ENCODE measurements at places on chromosomes 5 and 9.

DNA sequence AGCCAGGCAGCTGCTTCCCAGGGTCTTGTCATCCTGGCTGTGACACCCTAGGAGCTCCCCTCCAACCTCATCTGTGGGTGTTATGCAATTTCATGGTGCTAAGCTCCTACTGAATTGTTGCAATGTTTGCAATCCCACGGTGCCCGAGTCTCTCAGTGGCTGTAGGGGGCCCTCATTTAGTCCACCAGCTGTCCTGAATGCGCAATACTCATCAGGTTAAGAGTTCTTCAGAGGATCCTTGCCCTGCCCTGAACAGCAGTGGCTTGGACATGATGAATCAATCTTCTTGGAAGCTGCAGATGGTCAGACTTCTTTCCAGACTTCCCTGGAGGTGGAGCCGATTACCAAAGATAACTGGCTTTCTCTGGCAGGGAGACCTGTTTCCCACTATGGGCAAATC is 584.1 kb downstream of the CCDC171 start:
- DNase-seq = no peak

- no peak for DNase-seq
Observed at GRCh38 chr5:6495433-6496206, 47.0 kb downstream of the UBE2QL1 start.

- no peak for DNase-seq
Observed at GRCh38 chr9:128025736-128026135, 41.4 kb downstream of the NAIF1 start.

DNA sequence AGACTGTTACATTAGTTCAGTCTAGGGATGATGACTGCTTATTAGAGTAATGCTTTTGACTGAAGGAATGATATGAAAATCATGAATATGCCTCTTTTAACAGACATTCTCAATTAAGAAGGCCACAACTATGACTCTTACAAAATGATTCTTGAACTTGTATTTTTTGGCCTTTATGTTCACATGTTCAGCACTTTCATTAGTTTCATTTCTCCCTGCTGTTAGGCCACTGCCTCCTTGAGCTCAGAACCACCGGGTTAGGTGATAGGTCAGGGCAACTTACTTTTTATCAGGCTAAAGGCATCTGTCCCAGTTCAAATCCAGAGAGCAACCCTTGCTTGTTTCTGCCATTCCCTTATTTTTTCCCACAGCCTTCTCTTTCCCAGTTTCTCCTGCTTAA is 235.2 kb upstream of the ELL2 start:
- DNase-seq = no peak

GRCh38 chr5:112208699-112209615 is 210.1 kb downstream of the EPB41L4A start:
- DNase-seq = no peak

DNA sequence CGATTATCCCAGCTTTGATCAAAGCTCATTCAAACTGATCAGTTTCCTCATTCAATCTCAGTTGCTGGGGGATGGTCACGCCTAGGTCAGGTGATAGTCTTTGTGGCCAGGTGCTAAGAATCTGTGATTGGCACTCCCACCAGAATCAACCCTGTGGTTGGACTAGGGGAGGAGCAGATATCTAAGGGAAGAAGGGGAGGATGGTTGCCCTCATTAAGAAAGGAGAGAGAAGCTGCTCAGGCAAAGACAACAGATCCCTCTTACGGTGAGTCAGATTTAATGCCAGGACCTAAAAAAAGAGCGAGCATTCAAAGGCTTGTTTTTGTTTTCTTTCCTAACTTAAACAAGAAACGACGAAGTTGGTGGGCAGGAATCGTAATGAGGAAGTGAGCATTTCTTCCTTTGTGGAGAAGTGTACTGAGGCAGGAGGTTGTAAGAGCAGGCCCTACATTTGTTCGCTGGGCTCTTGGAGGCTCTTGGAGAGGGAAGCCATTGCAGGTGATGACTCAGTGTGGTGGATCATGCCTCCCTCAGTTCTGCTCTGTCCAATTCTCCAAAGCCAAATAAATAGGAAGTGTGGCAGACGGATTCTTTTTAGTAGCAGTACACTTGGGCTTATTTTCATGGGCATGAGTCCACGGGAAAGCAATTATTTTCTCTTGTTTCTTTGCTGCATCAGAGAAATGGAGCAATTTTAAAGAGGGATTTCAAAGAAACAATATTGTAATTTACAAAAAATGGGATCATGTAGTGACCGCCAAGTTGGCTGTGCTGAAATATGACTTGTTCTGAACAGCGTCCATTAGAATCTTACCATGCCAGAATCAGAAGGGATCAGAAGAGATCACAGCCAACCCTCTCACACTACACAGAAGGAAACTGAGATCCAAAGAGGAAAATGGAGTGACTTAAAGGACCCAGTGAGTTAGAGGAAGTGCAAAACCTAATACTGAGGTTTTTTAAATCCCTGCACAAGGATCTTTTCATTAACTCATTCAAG is 18.7 kb upstream of the TGFBR1 start:
- DNase-seq = no peak

- DNase-seq = no peak
Observed at GRCh38 chr5:142484821-142485387, 160.1 kb upstream of the SPRY4 start.

DNA sequence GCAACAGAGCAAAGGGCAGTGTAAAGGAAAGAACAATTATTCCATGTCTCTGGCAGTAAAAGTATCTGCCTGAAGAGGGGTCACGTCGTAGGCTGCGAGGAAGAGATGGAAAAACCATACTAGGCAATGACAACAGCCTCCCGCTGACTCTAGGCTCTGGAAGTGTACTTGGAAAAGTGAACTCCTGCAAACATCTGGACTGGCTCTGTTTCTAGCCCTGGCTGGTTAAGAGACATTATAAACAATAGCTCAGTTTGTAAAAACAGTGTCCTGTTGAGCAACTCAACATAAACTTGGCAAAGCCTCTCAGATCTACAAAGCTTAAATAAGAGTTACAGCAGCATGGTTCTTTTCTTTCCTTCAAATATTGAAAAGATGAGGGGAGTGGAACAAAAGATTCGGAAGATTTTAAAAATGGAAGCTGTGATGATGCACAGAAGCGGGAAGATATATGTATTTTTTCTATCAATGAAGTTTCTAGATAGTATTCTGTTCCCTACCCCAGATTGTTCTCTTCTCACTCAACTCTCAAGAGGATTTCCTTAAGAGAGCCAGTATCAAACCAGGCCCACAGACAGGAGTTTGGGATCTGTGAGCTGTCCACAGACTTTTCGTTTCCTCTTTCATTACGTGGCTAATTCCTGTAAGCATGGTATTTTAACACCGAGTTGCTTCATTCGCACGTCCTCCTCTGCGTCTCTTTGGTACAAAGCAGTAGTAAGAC is 79.4 kb downstream of the SPTLC1 start:
- no peak for DNase-seq

GRCh38 chr5:171131497-171131896 is 177.6 kb upstream of the TLX3 start:
- no peak for DNase-seq

GRCh38 chr5:69502367-69502766 is 9.8 kb downstream of the OCLN start:
- no peak for DNase-seq

Data from head of caudate nucleus (tissue), 42 donors.